ENCODE measurements at places on chromosomes 12 and 14. TPM values are rescaled to one million over a fixed set of nuclear protein-coding genes. Genes with fewer than 3 reads are reported as not detected.

TMEM19 gene
- 28.5 TPM for total RNA-seq

DNA sequence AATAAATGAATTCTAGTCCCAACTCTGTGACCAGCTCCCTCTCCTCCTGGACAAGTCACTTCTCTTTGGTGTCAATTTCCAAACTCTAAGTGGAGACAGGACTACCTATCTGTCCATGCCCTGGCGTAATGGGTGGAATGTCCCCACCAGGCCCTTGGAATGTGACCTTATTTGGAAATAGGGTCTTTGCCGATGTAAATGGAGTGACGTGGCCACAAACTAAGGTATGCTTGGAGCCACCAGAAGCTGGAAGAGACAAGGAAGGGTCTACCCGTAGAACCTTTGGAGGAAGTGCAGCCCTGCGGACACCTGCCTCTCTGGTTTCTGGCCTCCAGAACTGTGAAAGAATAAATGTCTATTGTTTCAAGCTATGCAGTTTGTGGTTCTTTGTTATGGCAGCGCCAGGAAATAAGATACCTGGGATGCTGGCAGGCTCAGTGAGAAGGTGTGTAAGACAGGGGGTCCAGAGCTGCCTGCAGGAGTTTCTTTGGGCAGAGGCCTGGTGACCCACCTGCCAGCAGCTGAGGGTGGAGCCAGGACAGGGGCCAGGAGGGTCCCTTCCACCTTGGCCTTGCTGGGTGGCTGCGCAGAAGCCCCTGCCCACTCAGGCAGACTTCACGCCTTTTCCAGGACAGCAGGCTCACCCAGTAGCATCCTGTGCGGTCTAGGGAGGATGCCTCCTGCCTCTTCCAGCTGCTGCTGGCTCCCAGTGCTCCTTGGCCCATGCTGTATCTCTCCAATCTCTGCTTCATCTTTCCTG is 45.8 kb downstream of the ARL6IP4 start:
- DNase-seq = no peak

GRCh38 chr14:75155169-75155568 is 21.2 kb downstream of the TMED10 start:
- no peak for DNase-seq

DNA sequence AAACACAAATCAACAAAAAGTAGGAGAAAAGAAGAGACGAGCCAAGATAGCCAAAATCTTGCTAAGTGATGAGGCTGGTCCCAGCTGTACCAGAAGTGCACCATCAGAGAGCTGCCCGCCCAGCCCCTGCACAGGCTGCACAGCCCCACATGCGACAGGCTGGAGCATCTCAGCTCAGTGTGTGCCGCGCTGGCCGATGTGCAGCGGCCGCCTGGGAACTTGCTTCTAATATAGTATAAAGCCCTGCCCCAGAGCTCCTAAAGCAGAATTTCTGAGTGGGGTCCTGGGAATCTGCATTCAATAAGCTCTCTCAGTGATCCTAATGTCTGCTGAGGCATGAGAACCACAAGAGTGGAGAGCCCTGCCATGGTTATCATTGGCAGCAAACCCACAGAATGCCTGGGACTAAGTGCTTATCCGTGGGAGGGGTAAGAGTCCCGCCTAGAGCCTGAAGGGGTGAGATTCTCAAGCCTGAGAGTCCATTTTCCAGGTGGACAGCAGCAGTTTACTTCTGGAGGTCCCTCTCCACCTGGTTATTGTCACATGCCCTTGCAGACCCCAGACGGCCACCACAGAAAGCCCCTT is 171.6 kb downstream of the DPF3 start:
- no peak for DNase-seq

All from right cardiac atrium (tissue), 5 donors.